ENCODE measurements at places on chromosomes 12 and 14. TPM values are rescaled to one million over a fixed set of nuclear protein-coding genes. Genes with fewer than 3 reads are reported as not detected.

The LRTM2 gene
- total RNA-seq, result 11.3 TPM

The KRT85 gene
- not detected for total RNA-seq

The SLC39A5 gene
- not detected for total RNA-seq

The SLC38A4 gene
- total RNA-seq, result 2.1 TPM

The FAM181A gene
- 6.7 TPM for total RNA-seq

The IL31 gene
- not detected for total RNA-seq

The PMEL gene
- total RNA-seq, result 0.69 TPM

The PLEKHG7 gene
- not detected for total RNA-seq

The POTEG gene
- total RNA-seq, result not detected

The TMEM63C gene
- total RNA-seq, result 12.7 TPM

The LRRC10 gene
- total RNA-seq, result not detected

The FLRT2 gene
- total RNA-seq, result 46.6 TPM

The LPAR5 gene
- total RNA-seq, result 1.2 TPM

The PZP gene
- total RNA-seq, result 0.23 TPM

The SLCO1A2 gene
- 11.3 TPM for total RNA-seq

The EPS8 gene
- total RNA-seq, result 63.4 TPM

The OAS2 gene
- total RNA-seq, result 3.2 TPM

The UTP20 gene
- total RNA-seq, result 17.1 TPM

The TMEM121 gene
- total RNA-seq, result 25.4 TPM

The VRTN gene
- not detected for total RNA-seq

The BDKRB2 gene
- total RNA-seq, result 0.69 TPM

The TCTN1 gene
- 58.6 TPM for total RNA-seq

The DENND5B gene
- 53.7 TPM for total RNA-seq

The ITGA5 gene
- total RNA-seq, result 6.7 TPM

The CCT2 gene
- total RNA-seq, result 239 TPM

The HRK gene
- total RNA-seq, result 2.3 TPM

The ANO6 gene
- 20.5 TPM for total RNA-seq

The PRKD1 gene
- total RNA-seq, result 16.4 TPM

The POLE2 gene
- total RNA-seq, result 9.7 TPM

The ZNF84 gene
- total RNA-seq, result 97.1 TPM

The SRRM4 gene
- 11.5 TPM for total RNA-seq

The CLEC6A gene
- not detected for total RNA-seq

The PCED1B gene
- 0.46 TPM for total RNA-seq

The FGF23 gene
- not detected for total RNA-seq

The KIF5A gene
- total RNA-seq, result 114 TPM

The ENTPD5 gene
- total RNA-seq, result 6.7 TPM

Data from diencephalon (tissue), 1 donor.